ENCODE measurements at places on chromosomes 3 and 15. TPM values are rescaled to one million over a fixed set of nuclear protein-coding genes. Genes with fewer than 3 reads are reported as not detected.

The RBP2 gene
- not detected for polyA plus RNA-seq

The CCDC39 gene
- not detected for polyA plus RNA-seq

The TM6SF1 gene
- 3.8 TPM for polyA plus RNA-seq

- no peak for DNase-seq
These were observed 13.4 kb downstream of the SEMA7A start for GRCh38 chr15:74420193-74420905.

DNA sequence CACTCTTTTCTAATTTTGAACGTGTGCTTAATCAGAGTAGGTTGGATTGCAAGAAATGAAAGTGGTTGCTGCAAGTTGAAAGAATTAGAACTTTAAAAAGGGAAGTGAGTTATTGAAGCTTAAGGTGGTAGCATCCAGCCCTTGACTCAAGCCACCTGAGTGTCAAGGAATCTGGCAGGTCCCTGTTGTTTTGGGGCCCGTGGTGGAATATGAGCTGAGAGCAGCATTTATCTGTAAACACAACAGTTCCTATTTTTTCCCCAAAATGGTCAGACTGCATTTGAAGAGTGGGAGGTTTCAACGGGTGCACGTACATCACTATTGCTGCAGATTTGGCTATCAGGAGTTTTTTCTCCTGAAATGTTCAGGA lies 1.7 kb downstream of the ITPR1 start:
- no peak for DNase-seq

GRCh38 chr15:50202003-50202402 lies 20.0 kb downstream of the SLC27A2 start:
- no peak for DNase-seq

DNA sequence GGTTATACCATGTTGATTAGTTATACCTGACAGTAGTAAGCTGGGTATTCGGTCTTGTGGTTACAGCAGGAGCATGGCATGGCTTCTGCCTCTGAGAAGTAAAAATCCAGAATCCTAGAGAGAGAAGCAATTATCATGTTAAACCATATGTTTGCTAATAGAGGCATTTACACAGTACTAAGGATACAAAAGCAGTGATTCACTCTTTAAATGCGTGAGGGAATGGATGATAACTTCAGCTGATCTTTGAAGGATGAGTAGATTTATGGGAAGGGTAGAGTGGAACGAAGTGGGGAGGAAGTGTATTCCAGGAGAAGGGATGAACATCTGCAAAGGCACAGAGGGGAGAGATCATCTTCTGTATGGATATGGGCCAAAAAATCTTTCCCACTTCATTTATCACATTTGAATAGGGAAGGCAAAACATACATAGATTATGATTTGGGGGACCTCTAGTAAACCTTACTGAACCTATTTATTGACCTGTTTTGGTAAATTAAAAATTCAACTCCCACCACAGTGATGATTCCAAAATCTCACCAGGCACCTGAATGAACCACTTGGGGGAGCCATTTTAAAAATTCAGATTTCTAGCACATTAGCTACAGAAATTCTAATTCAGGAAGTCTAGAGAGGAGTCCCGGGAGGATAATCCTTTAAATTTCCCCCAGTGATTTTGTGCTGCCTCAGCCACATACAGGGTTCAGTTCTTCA lies 35.1 kb downstream of the IGSF10 start:
- no peak for DNase-seq

- no peak for DNase-seq
These were observed 27.6 kb downstream of the SLC4A7 start for GRCh38 chr3:27456554-27456953.

GRCh38 chr3:198051836-198052235 lies 91.8 kb downstream of the LMLN start:
- no peak for DNase-seq

- no peak for DNase-seq
These were observed 380.7 kb downstream of the ERC2 start for GRCh38 chr3:56087451-56088053.

DNA sequence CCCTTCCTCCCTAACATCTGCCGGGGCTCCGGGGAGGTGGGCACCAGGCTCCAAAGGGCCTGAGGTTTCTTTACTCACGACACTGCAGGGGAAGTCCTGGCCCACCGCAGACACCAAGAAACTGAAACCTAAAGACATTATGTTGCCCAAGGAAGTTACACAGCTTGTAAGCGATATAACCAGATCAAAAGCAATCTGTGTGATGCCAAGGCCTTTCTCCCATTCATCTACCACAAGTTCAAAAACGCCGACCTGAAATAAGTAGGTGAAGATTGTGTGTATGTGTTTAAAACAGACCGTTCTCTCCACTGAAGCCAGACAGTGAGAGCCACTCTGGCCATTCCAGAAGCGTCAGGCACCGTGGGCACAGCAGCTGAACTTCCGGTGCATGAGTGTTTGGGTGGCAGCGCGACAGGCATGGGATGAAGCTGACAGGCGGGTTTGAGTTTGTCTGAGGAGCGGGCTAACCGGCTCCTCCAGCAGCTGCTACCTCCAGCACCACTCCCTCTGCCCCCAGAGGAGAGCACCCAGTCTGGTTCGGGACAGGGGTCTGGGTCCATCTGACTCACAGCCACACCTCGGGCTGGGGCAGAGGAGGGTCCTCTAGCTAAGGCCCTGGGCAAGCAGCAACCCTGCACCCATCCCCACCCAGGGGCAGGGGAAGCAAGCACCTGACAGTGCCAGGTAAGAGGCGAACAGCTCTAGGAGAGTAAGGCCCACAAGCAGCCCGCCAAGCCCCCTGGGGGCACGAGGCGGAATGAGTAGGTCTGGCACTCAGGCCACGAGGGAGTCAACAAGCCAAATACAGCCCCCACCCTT lies 1.3 kb downstream of the TNK2 start:
- no peak for DNase-seq

DNA sequence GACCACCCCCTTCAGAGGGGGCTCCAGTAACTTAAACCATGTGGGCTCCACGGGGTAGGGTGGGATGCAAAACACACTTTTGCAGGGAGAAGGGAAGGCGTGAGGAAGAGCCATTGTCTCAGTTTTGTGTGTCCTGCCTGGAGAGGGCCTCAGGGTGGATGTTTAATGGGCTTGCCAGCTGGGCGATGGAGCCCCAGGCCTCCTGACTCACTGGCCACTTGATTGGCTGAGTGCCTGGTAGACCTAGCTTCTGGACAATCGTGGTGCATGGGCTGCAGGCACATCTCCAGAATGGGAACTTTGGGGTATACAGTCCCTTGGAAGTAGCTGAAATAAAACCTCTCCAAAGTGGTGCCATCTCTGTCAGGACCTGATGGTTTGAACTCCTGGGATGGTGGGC lies 118.3 kb upstream of the MRPS22 start:
- no peak for DNase-seq

GRCh38 chr3:141266797-141267555 lies 35.4 kb downstream of the PXYLP1 start:
- DNase-seq = no peak

Data from BJ (cell line).